ENCODE measurements at places on chromosomes 4 and X.

GRCh38 chrX:154738011-154738738, 12.7 kb downstream of the GAB3 start:
- no peak for DNase-seq

GRCh38 chrX:56782352-56782751, 53.3 kb downstream of the NBDY start:
- DNase-seq, result no peak

- no peak for DNase-seq
Measured at GRCh38 chrX:42720209-42720608, 57.8 kb downstream of the PPP1R2C start.

- no peak for DNase-seq
Measured at GRCh38 chr4:186881521-186882220, 158.0 kb upstream of the FAT1 start.

DNA sequence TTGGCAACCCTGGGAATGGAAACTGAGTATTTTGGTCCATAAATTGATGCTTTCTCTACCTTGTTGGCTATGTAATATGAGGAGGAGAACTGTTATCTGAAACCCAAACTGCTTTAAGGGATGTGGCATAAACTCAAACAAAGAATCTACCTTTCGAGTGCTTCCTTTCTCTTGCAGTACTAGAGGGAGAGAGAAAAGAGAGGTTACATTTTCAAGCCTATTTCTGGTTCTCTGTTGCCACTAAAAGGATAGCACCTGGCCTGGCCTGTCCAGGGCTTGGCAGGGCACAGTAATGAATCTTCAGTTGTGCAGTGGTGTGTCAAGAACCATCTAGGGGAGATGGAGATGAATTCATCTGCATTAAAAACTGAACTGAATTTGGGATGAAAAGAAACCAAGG, 308.6 kb downstream of the PTTG2 start:
- no peak for DNase-seq

DNA sequence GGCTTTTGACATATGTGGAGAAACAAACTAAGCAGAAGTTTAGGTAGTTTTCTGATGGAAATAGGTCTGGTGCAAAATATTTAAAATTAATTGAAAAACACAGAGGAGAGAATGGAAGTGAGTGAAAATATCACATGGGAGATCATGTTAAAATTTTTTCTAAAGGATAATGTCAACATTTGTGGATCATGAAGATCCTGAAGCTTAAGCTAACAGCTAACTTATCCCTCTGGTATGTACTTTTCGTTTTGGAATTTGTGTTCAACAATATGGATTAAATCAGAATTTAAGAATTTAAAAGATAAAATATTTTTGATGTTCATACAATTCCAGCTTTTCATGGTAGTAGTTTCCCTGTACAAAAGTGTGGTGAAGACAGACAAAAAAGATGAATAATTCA, 572.8 kb upstream of the FAM241A start:
- DNase-seq, result no peak

- DNase-seq, result no peak
Measured at GRCh38 chrX:40091691-40092421, 5.9 kb downstream of the BCOR start.

- DNase-seq, result no peak
Measured at GRCh38 chr4:71126719-71127118, 133.3 kb downstream of the DCK start.

Data from activated naive CD4-positive, alpha-beta T cell treated with anti-CD3 and anti-CD28 coated beads, Interleukin-2, amount 50 U/mL, for 16 hours (primary cell).